ENCODE measurements at places on chromosomes 7 and 10. TPM values are rescaled to one million over a fixed set of nuclear protein-coding genes. Genes with fewer than 3 reads are reported as not detected.

APBB1IP gene
- not detected for total RNA-seq

- H3K4me3 ChIP-seq, result no peak overlapping the region
- peaks cover 3% of the 10 kb centered on the region for H3K4me1 ChIP-seq
- H3K36me3 ChIP-seq, result no peaks in the 10 kb centered on the region
- H3K27ac ChIP-seq, result no peak overlapping the region
- H3K27me3 ChIP-seq, result no peaks in the 10 kb centered on the region
- no peak for DNase-seq
Measured at GRCh38 chr10:98097616-98098015, 36.8 kb upstream of the R3HCC1L start.

- no peak overlapping the region for H3K4me3 ChIP-seq
- DNase-seq, result no peak
- H3K4me1 ChIP-seq, result peaks cover 10% of the 10 kb centered on the region
- no peak overlapping the region for H3K27ac ChIP-seq
Measured at GRCh38 chr10:34489973-34490745, 324.9 kb downstream of the PARD3 start.

- H3K4me3 ChIP-seq, result no peak overlapping the region
- H3K27me3 ChIP-seq, result no peaks in the 10 kb centered on the region
- no peaks in the 10 kb centered on the region for H3K4me1 ChIP-seq
- no peak overlapping the region for H3K27ac ChIP-seq
Measured at GRCh38 chr10:9554321-9554720, 1463.4 kb upstream of the CELF2 start.

- H3K36me3 ChIP-seq, result peaks cover 2% of the 10 kb centered on the region
- no peaks in the 10 kb centered on the region for H3K4me1 ChIP-seq
- no peaks in the 10 kb centered on the region for H3K27me3 ChIP-seq
Measured at GRCh38 chr10:36629476-36629875, 495.9 kb upstream of the ANKRD30A start.

DNA sequence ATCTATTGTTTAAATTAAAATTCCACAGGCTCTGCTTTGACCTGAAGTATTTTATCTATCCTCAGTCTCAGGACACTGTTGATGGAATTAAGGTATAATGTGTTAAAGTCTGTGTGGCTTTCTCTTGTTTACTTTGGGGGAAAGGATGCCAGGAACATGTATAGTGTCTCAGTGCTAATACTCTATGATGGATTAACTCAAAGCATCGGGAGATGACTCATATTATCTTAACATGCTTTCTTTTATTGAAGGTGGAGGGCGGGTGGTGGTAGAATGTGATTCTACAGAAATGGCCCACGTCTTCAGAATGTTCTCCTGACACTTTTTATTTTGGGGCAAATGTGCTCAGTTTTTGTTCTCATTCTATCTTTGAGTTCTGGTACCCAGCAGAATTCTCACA, 189.0 kb downstream of the ANKRD30A start:
- H3K4me1 ChIP-seq, result no peaks in the 10 kb centered on the region
- H3K27ac ChIP-seq, result no peak overlapping the region
- H3K27me3 ChIP-seq, result no peaks in the 10 kb centered on the region

GRCh38 chr7:139598642-139599041, 75.2 kb downstream of the CLEC2L start:
- no peaks in the 10 kb centered on the region for H3K36me3 ChIP-seq
- H3K4me3 ChIP-seq, result no peak overlapping the region
- no peaks in the 10 kb centered on the region for H3K27me3 ChIP-seq
- H3K4me1 ChIP-seq, result no peaks in the 10 kb centered on the region
- no peak for DNase-seq
- H3K27ac ChIP-seq, result no peak overlapping the region

DNA sequence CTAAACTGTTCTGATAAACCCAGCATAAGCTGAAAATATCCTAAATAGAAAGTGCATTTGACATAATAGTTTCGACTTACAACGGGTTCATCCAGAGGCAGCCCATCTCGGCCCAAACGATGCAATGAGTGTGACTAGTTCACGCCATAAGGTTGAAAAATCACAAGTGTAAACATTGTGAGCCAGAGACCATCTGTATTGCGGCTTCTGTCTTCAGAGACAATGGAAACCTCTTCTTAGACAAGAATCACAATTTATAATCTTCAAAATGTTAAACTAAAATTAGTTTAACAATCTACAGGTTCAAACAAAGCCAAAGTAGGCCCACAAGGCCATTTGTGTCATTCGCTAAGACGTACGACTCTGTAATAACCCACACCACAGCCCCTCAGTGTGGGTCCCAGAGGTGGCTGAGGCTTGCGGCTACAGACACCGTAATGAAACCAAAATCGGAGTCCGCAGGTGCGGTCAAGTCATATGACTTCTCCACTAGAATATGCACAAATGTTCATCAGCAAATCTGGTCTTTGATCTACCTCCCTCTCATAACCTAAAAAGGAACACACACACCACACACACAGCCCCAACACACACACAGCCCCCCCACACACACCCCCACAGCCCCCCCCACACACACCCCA, 81.8 kb downstream of the DIP2C start:
- H3K4me3 ChIP-seq, result no peak overlapping the region
- peaks cover 3% of the 10 kb centered on the region for H3K4me1 ChIP-seq
- no peak overlapping the region for H3K27ac ChIP-seq

DNA sequence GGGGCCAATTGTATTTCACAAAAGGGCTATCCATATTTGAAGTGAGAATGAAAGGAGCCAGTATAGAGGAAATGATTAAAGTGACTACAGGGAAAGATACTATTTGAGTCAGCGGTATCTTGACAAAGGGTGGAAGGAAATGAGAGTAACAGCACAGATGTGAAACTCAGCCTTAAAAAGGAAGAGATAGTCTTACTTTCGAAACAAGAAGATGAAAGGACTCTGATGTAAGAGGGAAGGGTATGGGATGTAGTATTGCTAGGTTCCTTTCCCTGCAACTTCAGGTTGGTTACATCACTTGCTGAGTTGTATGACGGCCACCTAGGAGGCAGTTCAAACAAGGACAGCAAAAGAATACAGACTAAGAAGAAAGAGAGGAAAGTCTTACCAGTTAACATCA, 13.7 kb downstream of the CISD1 start:
- no peak for DNase-seq
- H3K4me1 ChIP-seq, result no peaks in the 10 kb centered on the region
- no peak overlapping the region for H3K4me3 ChIP-seq
- H3K27me3 ChIP-seq, result no peaks in the 10 kb centered on the region
- peak overlapping the region; percentile 61 for H3K27ac ChIP-seq

DNA sequence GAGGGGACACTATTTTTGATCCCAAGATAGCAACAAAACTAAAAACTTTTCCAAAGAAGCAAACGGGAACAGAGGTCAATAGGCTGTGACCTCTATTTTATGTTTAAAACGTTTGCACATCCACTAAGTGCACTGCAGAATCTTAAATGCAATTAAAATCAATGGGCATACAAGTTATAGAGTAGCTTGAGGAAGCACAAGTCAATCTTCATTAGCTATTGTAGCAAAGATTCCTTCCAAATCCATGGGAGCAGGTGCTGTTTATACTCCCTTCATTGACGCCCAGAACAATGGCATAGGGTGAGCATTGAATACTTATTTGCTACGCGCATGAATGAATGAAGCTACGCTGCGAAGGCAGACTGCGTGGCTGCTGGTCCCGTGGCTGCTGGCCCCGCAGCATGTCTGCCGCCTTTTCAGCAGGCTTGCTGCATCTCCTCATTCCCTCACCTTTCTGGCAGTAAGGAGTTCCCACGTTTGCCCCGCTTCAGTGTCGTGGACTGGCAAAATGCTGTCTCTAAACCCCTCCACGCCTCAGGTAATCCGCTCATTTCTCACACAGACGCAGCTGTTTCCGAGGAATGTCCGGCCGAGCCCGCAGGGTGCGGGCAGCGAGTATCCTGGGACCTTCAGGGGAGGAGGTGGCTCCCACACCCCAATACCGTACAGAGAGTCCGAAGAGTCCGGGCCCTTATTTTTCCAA, 754 bp upstream of the PHYHIPL start:
- DNase-seq, result peak; percentile 38
- H3K27ac ChIP-seq, result no peak overlapping the region
- peaks cover 13% of the 10 kb centered on the region for H3K27me3 ChIP-seq

DNA sequence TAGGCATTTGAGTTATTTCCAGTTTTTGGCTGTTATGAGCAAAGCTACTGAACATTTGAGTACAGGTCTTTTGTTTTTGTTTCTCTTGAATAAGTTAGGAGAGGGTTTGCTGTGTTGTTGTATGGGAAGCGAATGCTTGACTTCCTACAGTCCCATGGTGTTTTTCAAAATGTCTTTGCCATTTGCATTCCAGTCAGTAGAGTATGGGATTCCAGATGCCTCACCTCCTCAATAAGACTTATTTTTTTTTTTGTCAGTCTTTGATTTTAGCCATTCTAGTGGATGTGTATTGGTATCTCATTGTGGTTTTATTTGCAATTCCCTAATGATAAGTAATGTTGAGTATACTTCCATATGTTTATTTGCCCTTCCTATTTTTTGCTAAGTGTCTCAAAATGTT, 19.4 kb downstream of the CDK13 start:
- no peak overlapping the region for H3K27ac ChIP-seq
- no peaks in the 10 kb centered on the region for H3K4me1 ChIP-seq
- no peaks in the 10 kb centered on the region for H3K27me3 ChIP-seq
- H3K4me3 ChIP-seq, result no peak overlapping the region

DNA sequence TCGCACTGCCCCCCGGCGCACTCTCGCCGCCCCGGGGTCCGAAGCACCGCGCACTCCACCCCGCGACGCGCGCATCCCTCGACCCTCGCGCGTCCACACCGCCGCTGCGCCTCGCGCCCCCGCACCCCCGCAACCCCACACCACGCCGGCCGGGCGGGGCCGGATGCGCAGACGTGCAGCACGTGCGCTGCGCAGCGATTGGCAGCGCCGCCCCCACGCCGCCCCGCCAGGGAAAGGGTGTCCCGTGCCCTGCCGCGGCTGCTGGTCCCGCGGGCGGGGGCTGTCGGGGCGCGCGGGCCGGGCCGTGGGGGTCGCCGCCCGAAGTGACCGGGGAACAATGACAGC, 53.7 kb upstream of the KDM7A start:
- DNase-seq, result no peak
- H3K27ac ChIP-seq, result no peak overlapping the region
- no peaks in the 10 kb centered on the region for H3K27me3 ChIP-seq
- H3K36me3 ChIP-seq, result no peaks in the 10 kb centered on the region

DNA sequence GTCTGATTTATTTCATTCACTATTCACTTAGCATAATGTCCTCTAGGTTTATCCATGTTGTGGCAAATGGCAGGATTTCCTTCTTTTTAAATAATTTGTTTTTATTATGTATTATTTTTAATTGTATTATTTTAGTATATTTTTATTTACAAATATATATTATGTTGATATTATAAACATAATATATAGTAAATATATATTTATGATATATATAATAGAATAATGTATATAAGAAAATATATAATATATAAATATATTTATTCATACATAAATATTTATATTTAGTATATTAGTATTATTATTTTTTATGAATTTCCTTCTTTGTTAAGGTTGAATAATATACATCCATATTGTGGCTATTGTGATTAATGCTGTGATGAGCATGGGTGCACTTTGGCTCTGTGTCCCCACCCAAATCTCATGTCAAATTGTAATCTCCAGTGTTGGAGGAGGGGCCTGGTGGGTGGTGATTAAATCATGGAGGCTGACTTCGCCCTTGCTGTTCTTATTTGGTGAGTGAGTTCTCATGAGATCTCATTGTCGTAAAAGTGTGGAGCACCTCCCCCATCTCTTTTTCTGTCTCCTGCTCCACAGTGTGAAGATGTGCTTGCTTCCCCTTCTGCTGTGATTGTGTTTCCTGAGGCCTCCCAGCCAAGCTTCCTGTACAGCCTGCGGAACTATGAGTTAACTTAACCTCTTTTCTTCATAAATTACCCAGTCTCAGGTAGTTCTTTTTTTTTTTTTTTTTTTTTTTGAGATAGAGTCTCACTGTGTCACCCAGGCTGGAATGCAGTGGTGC, 52.3 kb upstream of the CYP2C18 start:
- peaks cover 29% of the 10 kb centered on the region for H3K36me3 ChIP-seq
- H3K4me1 ChIP-seq, result peaks cover 4% of the 10 kb centered on the region
- H3K27ac ChIP-seq, result no peak overlapping the region
- H3K4me3 ChIP-seq, result no peak overlapping the region

GRCh38 chr7:123864012-123864411, 19.0 kb downstream of the HYAL4 start:
- H3K27ac ChIP-seq, result no peak overlapping the region
- no peaks in the 10 kb centered on the region for H3K36me3 ChIP-seq
- no peaks in the 10 kb centered on the region for H3K4me1 ChIP-seq
- DNase-seq, result no peak
- H3K4me3 ChIP-seq, result no peak overlapping the region
- H3K27me3 ChIP-seq, result no peaks in the 10 kb centered on the region

GRCh38 chr10:547591-548081, 141.8 kb downstream of the DIP2C start:
- H3K4me1 ChIP-seq, result peaks cover 3% of the 10 kb centered on the region
- H3K27ac ChIP-seq, result no peak overlapping the region
- H3K4me3 ChIP-seq, result 0 out of 3 replicates have a peak overlapping the region, but pooled peaks have one; percentile 0
- no peaks in the 10 kb centered on the region for H3K27me3 ChIP-seq

- H3K27ac ChIP-seq, result no peak overlapping the region
- DNase-seq, result peak; percentile 39
- no peaks in the 10 kb centered on the region for H3K27me3 ChIP-seq
- no peak overlapping the region for H3K4me3 ChIP-seq
Measured at GRCh38 chr7:142567201-142568075, 181.8 kb upstream of the PRSS1 start.

Data from H9 (cell line).